ENCODE measurements at places on chromosomes 1 and 21.

DNA sequence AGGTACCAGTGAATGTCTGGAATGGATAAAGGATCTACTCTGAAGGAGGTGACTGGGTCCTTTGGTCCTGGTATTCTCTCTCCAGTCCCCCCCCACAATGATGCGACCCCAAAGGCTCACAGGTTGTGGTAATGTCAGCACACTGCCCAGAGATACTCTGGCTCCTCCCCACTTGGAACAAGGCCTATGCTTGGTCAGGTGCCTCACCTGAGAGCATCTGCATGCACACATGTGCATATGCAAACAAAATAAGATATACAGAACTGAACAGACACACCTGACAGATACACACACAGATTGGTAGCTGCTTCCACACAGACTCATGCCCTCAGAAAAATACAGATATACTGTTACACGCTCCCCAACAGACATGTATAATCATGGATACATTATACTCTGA lies 33.5 kb downstream of the DMAP1 start:
- H3K4me1 ChIP-seq = no peaks in the 10 kb centered on the region
- H3K27me3 ChIP-seq = no peaks in the 10 kb centered on the region
- no peak for DNase-seq
- no peak overlapping the region for H3K4me3 ChIP-seq
- H3K27ac ChIP-seq = no peak overlapping the region

DNA sequence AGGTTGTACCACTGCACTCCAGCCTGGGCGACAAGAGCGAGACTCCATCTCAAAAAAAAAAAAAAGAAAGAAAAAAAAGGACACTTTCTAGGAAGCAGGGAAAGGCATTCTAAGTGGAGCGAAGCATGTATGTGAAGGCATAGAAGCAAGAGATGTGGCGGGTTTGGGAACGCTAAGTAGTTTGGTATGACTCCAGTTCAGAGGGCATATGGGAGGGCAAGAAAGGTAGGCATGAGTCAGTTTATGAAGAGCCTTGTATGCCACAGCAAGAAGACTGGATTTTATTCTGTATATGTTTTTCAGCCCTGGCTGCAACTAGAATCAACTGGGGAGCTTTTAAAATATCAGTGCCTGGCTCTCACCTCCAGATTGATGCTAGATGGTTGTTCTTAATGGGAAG lies 4.4 kb upstream of the ELOVL1 start:
- H3K27me3 ChIP-seq = no peaks in the 10 kb centered on the region
- no peaks in the 10 kb centered on the region for H3K36me3 ChIP-seq
- H3K4me3 ChIP-seq = no peak overlapping the region
- no peak overlapping the region for H3K27ac ChIP-seq

DNA sequence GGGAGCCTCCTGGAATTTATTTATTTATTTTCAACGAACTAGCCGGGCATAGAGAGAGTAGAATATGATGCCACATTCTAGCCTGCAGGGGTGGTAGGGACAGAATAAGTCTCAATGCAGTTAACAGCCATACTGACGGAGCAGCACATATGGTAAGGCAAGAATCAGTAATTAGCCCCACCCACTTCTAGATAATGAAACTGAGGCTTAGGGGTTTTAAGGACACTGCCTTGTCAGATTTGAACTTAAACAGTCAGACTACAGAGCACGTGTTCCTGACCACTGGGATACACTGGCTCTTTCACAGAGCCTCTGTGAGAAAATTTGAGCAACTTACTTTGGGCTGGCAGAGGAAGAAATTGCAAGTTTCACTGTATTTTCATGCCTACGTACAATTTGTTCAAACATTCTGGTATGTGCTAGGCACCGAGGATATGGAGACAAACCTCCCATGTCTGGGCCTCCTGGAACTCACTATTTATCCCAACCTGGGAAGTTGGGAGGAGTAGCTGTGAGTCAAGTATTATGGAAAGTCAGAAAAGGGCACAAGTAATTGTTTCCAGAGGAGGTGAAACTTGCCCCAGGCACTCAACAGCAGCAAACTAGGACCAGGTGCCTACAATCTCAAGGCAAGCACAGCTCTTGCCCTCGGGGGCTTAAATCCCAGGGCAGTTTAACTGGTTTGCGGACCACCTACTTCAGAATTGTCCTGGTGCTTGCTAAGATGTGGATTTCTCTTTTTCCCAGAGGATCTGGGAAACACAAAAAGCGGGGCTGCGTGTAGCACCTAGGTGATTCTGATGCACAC lies 1.6 kb upstream of the CLIC4 start:
- H3K27ac ChIP-seq = no peak overlapping the region
- H3K4me3 ChIP-seq = no peak overlapping the region
- no peaks in the 10 kb centered on the region for H3K36me3 ChIP-seq
- H3K4me1 ChIP-seq = peaks cover 2% of the 10 kb centered on the region

DNA sequence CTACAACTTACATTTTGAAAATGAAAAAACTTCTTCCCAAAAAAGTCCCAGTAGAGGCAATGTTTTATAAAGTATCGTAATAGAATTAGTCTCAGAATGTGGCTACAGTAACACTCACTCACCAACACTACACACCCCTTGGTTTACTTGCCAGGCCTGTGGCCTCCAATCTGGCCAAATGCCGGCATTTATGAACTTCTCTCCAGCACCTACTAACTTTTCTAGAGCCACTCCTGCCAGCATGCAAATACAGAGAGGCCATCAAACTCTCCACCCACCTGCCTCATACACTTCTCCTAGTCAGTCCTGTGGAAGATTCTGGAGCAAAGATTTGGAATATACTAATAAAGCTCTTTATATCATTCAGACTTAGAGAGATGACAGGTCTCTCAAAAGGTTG lies 32.3 kb downstream of the STPG1 start:
- DNase-seq = no peak
- H3K4me3 ChIP-seq = no peak overlapping the region
- peaks cover 11% of the 10 kb centered on the region for H3K4me1 ChIP-seq

DNA sequence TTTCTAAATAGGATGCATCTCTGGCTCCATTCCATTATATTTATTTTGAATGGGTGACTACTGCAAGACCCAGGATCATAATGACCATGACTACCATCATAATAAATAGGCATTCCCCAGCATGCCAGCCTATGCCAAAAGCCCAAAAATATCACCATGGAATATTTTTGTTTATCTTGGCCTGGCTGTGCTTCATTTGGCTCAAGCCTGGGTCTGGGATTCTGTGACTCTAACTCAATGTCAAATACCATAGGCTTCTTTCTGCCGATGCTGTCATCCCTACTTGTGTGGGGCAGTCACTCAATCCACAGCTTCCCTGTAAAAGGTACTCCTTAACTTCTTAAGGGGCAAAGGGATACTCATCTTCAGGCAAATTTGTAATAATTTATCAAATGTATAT lies 66.6 kb downstream of the DIRAS3 start:
- DNase-seq = no peak
- no peak overlapping the region for H3K4me3 ChIP-seq
- no peaks in the 10 kb centered on the region for H3K27me3 ChIP-seq
- no peak overlapping the region for H3K27ac ChIP-seq
- H3K36me3 ChIP-seq = no peaks in the 10 kb centered on the region

GRCh38 chr1:190416239-190416638 lies 61.4 kb downstream of the BRINP3 start:
- H3K27ac ChIP-seq = no peak overlapping the region
- no peaks in the 10 kb centered on the region for H3K27me3 ChIP-seq
- DNase-seq = no peak
- H3K4me3 ChIP-seq = no peak overlapping the region

DNA sequence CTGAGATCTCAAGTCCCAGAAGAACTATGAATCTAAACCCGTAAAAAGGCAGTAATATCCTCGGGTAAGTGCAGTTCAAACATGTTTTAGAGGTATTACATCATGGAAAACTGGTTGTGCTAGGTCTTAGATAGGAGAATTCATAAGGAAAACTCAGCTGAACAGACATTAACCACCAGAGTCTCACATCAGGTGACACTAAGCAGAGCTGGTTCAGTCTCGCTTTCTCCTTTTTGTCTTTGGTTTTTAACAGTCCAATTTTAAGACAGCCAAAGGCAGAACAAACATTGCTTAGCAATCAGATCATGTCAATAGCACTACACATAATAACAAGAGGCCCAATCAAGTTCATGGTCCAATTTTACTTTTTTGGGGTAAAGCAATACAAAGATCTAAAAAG lies 63.1 kb upstream of the MUTYH start:
- H3K27me3 ChIP-seq = no peaks in the 10 kb centered on the region
- H3K27ac ChIP-seq = no peak overlapping the region
- no peak overlapping the region for H3K4me3 ChIP-seq
- no peaks in the 10 kb centered on the region for H3K36me3 ChIP-seq
- no peaks in the 10 kb centered on the region for H3K4me1 ChIP-seq
- DNase-seq = no peak

GRCh38 chr1:31432592-31433395 lies 19.8 kb downstream of the SERINC2 start:
- no peaks in the 10 kb centered on the region for H3K36me3 ChIP-seq
- no peaks in the 10 kb centered on the region for H3K4me1 ChIP-seq
- DNase-seq = no peak

DNA sequence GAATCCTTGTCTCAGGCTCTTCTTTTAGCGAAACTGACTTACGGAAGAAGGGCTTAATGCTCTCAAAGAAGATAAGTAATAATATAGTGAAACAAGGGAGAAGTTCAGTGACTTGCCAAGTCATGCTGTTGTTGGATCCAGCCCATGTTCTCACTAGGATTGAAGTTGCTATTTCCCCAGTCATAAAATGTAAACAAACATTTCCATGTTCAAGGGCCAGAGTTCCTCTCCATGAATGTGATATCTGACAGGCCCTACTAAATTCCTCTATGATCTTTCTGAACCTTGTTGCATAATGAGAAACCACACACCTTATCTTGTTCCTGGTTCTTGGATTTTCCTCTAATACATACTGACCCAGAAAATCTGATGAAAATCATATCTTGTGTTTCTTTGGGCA lies 876.5 kb upstream of the B3GALT2 start:
- no peak for DNase-seq
- H3K36me3 ChIP-seq = no peaks in the 10 kb centered on the region
- H3K27me3 ChIP-seq = no peaks in the 10 kb centered on the region

DNA sequence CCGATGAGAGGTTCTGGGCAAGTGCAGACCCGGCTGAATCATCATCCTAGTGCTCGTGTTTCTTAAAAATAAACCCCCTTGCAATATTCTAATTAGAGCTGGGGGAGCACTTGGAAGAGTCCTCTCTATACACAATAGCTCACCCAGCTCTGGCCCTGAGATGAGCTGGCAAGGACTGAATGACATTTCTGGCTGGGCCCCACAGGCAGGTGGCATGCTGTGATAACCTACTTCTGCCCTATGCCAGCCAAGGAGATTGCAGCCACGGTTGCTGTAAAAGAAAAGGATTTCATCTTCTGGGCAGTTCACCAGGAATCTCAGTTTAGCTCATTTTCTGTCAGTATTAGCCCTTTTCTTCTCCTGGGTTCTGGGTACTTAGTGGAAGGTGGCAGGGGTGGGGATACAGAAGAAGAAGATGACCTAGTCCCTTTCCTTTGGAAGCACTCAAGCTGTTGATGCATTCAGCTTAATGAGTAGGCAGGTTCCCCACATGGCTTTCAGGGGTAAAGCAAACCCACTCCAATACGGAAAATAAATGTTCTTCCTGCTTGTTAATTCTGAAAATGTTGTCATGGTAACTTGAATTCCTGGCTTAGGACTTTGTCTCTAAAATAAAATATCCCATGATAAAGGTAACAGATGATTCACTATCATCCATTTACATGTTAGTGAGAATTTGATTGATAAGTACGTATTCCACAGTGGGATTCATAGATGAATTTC lies 32.2 kb downstream of the VASH2 start:
- no peak for DNase-seq
- H3K27ac ChIP-seq = no peak overlapping the region
- peaks cover 21% of the 10 kb centered on the region for H3K4me1 ChIP-seq
- no peak overlapping the region for H3K4me3 ChIP-seq

- DNase-seq = no peak
- no peaks in the 10 kb centered on the region for H3K27me3 ChIP-seq
- H3K4me1 ChIP-seq = peaks cover 26% of the 10 kb centered on the region
- no peak overlapping the region for H3K4me3 ChIP-seq
- H3K36me3 ChIP-seq = no peaks in the 10 kb centered on the region
Observed at GRCh38 chr1:27864264-27864895, 8.0 kb upstream of the THEMIS2 start.

DNA sequence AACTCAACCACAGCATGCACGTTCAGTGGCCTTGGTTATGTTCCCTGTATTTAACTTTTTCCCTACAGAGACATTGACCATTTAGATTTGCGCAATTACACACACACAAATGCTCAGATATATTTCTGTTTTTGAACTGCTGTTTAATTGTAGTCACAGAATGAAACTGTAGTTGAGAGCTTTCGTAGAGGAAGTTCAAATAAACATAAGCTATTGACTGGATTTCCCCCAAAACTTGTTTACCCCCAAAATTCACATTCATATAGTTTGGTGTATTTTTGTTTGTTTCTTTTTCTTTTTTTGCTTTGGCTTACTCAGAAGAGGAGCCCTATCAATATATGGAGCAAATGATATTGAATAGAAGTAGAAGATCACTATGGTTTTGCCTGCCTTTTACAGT lies 921.0 kb downstream of the ADGRL2 start:
- H3K27me3 ChIP-seq = no peaks in the 10 kb centered on the region
- H3K27ac ChIP-seq = no peak overlapping the region
- H3K36me3 ChIP-seq = no peaks in the 10 kb centered on the region
- no peak overlapping the region for H3K4me3 ChIP-seq
- no peak for DNase-seq

DNA sequence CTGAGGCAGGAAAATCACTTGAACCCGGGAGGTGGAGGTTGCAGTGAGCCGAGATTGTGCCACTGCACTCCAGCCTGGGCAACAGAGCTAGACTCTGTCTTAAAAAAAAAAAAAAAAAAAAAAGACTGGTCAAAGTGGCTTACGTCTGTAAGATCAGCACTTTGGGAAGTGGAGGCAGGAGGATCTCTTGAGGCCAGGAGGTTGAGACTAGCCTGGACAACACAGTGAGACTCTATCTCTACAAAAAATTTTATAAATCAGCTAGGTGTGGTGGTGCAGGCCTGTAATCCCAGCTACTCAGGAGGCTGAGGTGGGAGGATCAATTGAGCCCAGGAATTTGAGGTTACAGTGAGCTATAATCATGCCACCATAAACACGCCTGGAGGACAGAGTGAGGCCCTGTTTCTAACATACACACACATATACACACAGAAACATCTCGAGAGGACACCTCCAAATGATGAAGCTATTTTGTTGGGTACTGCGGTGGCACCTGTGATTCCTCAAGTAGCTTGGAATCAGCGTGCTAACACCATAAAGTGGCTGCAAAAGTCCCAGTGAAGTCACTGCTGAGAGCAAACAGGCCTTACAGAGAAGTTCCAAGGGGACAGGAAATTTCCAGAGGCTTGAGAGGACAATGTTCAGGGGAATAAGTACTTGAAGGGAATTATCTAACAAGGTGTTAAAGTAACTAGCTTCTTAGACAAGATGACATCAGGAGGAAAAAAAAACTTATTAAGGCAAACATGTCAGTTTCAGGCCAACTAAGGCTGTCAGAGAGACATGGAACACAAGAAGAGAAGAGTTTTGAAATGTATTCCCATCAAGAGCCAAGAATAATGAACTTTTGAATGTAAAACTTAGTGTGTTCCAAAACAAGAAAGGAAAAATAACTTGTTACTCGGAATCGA lies 1.3 kb downstream of the NADK start:
- no peak overlapping the region for H3K4me3 ChIP-seq
- DNase-seq = no peak
- H3K27ac ChIP-seq = peak overlapping the region; percentile 4
- H3K27me3 ChIP-seq = no peaks in the 10 kb centered on the region

Measured in T-cell (primary cell).